ENCODE measurements at places on chromosomes 3 and 15. TPM values are rescaled to one million over a fixed set of nuclear protein-coding genes. Genes with fewer than 3 reads are reported as not detected.

DNA sequence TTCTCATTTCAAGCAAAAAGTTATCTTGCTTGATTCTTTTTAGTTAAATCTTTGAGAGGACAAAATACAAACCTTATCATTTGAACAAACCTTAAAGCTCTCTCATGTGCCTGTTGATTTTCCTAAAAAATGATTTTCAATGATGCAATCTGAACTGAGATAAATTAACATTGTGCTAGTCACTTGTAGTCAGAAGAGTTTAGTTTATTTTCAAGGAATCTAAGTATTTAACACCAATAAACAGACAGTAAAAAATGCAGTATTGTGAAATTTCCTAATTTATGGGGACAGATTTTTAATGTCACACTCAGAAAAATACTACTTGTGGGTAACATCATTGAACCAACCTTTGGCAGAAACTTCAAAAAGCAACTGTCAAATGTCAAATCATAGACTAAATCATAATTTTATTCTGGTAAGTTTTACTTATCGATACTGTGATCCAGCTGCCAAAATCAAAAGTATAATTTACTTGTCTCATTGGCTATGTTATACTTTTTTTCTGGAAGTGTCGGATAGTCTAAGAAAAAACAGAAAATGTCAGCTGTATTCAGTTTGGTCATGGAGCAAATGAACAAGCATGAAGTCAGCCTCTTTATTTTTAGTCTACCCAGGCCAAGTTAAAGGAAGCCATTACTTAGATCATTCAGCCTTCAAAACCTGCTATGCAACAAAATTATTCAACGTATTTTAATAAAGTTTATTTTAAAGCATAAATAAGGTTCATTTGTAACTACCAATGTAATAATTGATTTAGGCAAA is 52.4 kb upstream of the FNDC3B start:
- DNase-seq: no peak
- no peaks in the 10 kb centered on the region for H3K36me3 ChIP-seq
- H3K27ac ChIP-seq: no peak overlapping the region
- no peak overlapping the region for H3K4me3 ChIP-seq
- H3K4me1 ChIP-seq: peaks cover 7% of the 10 kb centered on the region

DNA sequence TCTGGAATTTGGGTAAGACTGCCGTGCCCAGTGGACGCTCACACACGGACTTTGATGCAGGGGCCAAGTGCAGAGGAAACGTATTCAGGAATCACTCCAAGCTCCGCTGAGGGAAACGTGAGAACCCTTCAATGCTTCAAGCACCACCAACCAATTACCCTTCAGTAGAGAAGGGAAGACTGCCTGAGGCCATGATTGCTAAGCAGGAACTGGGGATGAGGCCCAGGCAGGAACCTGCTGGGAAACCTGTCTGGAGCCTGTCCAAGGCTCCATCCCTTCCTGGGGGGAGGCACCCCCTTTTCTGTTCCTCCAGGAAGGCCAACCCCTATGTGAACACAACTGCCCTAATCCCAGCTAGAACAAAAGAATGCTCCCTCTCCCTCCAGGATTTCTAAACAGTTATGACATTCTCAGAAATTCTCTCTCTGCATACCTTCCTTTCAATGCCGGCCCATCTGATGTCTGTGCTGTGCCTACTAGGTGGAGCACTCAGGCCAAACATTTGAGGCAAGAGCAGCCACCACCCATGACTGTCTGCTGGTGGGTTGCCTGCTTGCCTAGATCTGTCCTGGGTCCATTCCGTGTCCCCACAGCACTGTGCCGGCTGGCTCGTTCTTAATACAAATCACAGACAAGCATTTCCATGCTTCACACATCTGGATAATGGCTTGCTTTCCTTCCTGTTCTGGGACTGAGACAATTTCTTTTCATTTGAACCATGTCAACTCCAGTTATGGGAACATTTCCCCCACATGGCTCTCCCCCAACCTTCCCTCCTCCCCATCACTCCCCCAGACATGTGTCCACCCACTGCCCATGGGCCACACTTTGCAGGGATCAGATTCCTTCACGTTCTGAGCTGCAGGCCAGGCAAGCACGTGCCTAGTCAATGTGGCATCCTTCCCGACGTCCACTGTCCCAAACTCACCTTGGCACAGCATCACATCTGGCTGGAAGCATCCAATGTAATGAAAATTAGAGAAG is 149.4 kb downstream of the ADAMTS17 start:
- no peak for DNase-seq
- no peak overlapping the region for H3K27ac ChIP-seq
- no peaks in the 10 kb centered on the region for H3K36me3 ChIP-seq
- no peaks in the 10 kb centered on the region for H3K27me3 ChIP-seq

- no peak overlapping the region for H3K27ac ChIP-seq
- H3K4me3 ChIP-seq: no peak overlapping the region
- H3K4me1 ChIP-seq: peaks cover 12% of the 10 kb centered on the region
- peaks cover 11% of the 10 kb centered on the region for H3K27me3 ChIP-seq
- no peak for DNase-seq
Observed at GRCh38 chr15:51625236-51625635, 2.7 kb upstream of the DMXL2 start.

- peaks cover 38% of the 10 kb centered on the region for H3K4me1 ChIP-seq
- H3K27me3 ChIP-seq: no peaks in the 10 kb centered on the region
- H3K27ac ChIP-seq: no peak within 1 kb of the TSS
- no peak within 1 kb of the TSS for H3K4me3 ChIP-seq
- H3K36me3 ChIP-seq: peaks cover 35% of the 10 kb centered on the region
Observed at GRCh38 chr3:36993326-36994283, at the start of gene MLH1. TSS of gene MLH1 (plus strand) at chr3:36993518. CDS start at chr3:36993548, 30 bp downstream.

CSPG4 gene
- total RNA-seq: not detected

COL7A1 gene
- 1.0 TPM for total RNA-seq

GRCh38 chr3:104347291-104347690 is 1019.4 kb upstream of the ALCAM start:
- H3K27me3 ChIP-seq: no peaks in the 10 kb centered on the region
- H3K4me1 ChIP-seq: no peaks in the 10 kb centered on the region
- H3K4me3 ChIP-seq: no peak overlapping the region

GRCh38 chr3:151410891-151411559 is 26.5 kb upstream of the P2RY12 start:
- peaks cover 6% of the 10 kb centered on the region for H3K27me3 ChIP-seq
- H3K4me3 ChIP-seq: no peak overlapping the region
- no peak for DNase-seq
- no peaks in the 10 kb centered on the region for H3K4me1 ChIP-seq
- no peak overlapping the region for H3K27ac ChIP-seq
- no peaks in the 10 kb centered on the region for H3K36me3 ChIP-seq

DNA sequence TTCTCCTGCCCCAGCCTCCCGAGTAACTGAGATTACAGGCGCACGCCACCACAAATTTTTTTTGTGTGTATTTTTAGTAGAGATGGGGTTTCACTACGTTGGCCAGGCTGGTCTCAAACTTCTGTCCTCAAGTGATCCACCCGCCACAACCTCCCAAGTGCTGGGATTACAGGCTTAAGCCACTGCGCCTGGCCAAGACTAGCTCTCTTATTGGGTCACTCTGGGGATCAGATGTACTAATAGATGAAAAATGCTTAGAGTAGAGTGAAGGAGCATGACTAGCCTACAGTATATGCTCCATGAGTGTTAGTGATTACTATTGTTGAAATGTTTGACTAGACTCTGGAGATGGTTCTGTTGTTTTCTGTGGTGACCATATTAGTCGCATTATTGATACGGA is 21.8 kb downstream of the RARB start:
- H3K27ac ChIP-seq: no peak overlapping the region
- H3K4me1 ChIP-seq: no peaks in the 10 kb centered on the region
- no peak overlapping the region for H3K4me3 ChIP-seq
- peaks cover 6% of the 10 kb centered on the region for H3K27me3 ChIP-seq
- no peak for DNase-seq
- H3K36me3 ChIP-seq: no peaks in the 10 kb centered on the region
